Lower leg skin (tissue), 4 donors: ENCODE measurements at places on chromosomes 6 and 20.
A peak's percentile ranks its signal among the peaks of the same experiment; 100 is the strongest.

DNA sequence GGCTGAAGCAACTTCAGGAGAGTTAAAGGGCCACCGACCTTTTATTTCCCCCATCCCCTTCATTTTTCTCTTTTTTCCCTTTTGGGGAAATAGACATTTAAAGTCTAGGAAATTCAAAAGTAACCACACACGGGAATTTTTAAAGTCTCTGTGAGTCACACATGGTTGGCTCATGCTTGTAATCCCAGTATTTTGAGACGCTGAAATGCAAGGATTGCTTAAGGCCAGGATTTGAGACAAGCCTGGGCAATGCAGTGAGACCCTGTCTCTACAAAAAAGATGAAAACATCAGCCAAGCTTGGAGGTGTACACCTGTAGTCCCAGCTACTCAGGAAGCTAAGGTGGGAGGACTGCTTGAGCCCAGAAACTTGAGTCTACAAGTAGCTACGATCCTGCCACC is 34.2 kb downstream of the KATNA1 start:
- DNase-seq, result no peak

GRCh38 chr20:10985536-10985935 is 311.7 kb upstream of the JAG1 start:
- DNase-seq, result no peak

- no peak for DNase-seq
Observed at GRCh38 chr6:96626759-96627364, 63.9 kb downstream of the FHL5 start.

DNA sequence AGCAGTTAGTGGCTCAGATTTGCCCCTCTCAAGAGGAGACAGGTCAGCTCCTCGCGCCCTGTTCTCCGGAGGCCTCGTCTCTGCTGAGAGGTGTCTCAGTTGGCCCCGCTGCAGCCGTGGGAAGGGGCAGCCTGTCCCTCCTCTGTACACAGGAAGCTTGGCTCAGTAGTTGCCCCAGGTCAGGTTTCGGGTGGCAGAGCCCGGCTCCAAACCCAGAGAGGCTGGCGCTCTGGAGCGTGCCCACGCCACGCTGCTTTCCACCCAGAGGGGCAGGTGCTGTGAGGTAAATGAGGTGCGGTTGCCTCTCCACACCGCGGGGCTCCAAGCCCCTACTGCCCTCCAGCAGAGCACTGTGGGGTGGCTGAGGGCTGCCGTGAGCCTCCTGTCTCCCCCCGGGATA is 16.0 kb downstream of the DYNLT1 start:
- peak; percentile 62 for DNase-seq

DNA sequence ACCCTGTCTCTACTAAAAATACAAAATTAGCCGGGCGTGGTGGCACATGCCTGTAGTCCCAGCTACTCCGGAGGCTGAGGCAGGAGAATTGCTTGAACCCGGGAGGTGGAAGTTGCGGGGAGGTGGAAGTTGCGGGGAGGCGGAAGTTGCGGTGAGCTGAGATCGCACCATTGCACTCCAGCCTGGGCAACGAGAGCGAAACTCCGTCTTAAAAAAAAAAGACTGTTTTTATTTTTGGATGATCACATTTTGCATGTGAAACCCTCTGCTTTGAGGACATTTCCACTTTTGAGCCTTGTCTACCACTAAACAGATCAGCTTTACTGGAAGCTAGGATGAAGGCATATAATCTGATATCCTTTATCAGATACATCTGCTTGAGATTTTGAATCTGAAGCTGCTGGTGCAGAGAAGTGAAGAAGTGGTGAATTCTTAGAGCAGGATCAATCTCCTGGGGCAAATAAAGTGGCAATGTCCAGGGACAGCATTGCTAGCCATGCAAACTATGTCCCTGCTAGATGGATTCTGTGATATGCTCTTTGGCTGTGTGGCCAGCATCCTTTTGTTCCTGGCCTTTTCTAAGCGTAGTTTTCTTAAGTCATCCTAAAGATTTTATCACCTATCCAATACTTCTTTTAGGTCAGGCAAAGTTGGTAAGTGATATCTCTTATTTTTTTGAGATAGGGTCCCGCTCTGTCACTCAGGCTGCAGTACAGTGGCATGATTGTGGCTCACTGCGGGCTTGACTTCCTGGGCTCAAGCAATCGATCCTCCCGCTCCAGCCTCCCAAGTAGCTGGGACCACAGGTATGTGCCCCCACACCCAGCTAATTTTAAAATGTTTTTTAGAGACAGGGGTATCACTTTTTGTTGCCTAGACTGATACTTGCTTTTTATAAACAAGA is 23.3 kb downstream of the RBL1 start:
- DNase-seq, result peak; percentile 42

GRCh38 chr6:128557081-128557480 is 36.7 kb upstream of the PTPRK start:
- no peak for DNase-seq

DNA sequence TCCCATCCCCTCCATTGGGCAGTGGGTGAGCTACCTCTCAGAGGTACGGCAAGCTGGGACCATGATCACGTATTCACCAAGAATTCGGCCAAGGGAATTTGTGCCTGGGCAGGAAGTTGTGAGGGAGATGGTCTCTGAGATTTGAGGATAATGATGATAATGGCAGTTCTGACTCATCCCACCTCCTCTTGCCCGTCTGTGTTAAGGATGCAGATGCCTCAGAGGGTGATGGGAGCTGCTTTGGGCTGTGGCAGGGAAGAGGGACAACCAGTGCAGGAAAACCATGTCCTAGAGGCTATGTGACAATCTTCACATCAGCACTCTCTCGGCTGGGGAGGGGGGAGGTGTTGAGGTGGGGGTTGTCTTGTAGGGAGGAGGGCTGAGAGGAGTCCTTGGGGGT is 4.3 kb downstream of the TGM6 start:
- DNase-seq, result no peak

- DNase-seq, result no peak
Observed at GRCh38 chr20:6055161-6055783, 1.4 kb upstream of the LRRN4 start.

DNA sequence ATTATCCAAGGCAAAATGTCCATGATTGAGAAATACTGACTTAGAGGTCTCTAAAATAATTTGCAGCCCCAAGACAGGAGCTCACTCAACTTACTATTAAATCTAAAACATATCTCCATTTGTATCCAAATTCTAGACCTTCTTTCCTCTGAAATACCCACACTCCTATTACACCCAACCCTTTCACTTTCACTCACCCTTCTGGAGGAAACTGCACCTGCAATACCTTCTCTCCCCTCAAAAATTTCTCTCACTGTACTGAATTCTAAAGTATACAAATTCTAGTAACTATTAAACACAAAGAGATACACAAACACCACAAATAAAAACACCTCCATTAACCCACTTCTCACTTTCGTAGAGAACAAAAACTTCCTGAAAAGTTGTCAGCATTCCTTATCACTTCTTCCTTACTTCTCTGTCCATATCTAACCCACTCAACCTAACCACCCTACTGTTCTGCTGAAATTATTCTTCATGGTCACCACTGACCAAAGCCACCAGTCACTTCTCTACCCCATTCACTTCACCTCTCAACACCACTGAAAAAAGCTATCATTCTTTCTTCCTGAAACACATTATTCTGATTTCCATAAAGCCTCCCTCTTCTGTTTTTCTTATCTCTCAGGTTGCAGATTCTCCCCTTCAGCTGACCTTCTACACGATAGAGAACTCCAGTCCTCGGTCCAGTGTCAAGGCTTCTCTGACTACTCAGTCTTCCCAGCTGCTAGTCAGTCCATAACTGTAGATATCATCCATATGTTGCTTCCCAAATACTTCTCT is 12.0 kb downstream of the LMBRD1 start:
- DNase-seq, result no peak

DNA sequence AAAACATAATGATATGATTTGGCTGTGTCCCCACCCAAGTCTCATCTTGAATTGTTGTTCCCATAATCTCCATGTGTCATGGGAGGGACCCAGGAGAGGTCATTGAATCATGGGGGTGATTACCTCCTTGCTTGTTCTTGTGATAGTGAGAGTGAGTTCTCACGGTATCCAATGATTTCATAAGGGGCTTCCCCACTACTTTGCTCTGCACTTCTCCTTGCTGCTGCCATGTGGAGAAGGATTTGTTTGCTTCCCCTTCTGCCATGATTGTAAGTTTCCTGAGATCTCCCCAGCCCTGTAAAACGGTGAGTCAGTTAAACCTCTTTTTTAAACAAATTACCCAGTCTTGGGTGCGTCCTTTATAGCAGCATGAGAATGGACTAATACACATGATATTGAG is 156.8 kb upstream of the PLCB4 start:
- DNase-seq, result no peak

DNA sequence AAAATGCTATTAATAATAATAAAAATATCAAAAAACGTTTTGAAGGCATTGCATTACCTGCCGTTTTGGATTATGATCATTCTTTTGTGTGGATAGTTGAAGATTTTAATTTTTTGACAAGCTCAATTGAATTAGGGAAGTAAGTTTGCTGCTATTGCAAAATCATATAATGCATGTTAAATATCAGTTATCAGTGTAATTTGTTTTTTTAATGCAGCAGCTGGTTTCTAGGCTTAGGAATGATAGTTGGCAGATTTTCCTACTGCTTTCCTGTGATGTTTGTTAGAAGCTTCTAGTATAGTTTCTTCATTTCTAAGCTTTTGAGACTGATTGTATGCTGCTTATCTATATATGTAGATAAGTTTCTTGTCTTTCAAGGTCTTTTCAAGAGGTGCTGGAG is 99.0 kb downstream of the JARID2 start:
- no peak for DNase-seq

DNA sequence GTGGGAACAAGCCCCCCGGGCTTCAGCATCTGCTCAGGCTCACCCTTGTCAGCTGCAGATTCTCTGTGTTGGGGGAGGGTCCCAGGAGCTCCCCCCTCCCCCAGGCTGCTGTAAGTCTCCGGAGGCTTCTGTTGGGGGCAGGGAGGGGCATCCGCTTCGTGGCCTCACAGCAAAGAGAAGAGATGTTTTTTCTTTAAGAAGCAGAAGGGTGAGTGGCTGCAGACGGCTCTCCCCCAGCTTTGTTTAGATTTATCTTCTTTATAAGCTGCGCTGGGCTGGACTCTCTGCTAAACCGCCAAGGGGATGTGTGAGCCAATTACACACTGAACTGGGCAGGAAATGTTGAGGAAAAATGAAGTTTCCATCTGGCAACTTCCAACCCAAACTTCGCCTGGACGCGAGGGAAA is 48.7 kb upstream of the GATA5 start:
- DNase-seq, result no peak

GRCh38 chr6:120945905-120946594 is 388.2 kb downstream of the TBC1D32 start:
- no peak for DNase-seq

DNA sequence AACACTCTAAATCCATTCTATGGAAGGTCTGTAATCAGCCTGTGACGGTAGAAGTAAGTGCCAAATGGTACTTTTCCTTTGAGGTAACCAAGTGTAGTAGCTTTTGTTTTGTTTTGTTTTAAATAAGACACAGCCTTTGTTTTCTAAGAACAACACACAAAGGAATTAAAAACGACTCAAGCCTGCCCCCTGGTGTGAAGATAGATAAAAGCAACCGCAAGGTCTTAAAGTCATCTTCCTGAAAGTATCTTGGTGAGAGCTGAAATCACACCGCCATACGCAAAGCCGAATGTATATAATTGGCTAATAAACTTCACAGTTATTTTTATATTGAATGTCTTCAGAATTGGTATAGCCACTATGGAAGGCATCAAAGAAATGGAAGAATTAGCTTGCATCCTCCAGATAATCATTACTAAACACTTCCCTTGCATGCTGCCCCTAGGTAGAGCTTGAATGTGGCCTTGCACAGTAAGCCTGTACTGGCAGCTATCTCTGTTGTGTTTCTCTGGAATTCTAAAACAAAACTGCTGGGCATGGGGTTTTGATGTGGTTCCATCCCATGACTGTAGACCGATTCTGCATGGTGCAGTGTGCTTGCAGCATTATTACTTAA is 95.6 kb downstream of the LAMP5 start:
- peak; percentile 54 for DNase-seq

DNA sequence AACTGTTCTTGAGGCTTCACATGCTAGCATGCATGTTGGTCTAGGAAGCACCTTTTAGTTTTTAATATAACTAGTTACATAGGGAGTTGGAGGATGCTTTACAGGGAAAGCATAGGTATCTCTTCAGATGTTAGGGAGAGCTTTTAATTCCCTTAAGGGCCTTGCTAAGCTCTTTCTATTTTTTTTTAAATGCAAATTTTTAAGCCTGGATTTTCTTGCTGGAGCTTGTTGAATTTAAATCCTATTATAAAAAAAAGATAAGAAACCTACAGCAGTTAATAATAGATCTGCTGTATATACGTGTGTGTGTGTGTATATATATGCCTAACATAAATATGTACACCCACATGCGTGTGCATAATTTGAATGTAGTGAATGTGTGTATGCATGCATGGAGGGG is 79.0 kb downstream of the FIG4 start:
- no peak for DNase-seq

GRCh38 chr6:113860181-113860955 is 3.2 kb downstream of the MARCKS start:
- DNase-seq, result peak; percentile 41
